ENCODE measurements at places on chromosomes 4 and X.

DNA sequence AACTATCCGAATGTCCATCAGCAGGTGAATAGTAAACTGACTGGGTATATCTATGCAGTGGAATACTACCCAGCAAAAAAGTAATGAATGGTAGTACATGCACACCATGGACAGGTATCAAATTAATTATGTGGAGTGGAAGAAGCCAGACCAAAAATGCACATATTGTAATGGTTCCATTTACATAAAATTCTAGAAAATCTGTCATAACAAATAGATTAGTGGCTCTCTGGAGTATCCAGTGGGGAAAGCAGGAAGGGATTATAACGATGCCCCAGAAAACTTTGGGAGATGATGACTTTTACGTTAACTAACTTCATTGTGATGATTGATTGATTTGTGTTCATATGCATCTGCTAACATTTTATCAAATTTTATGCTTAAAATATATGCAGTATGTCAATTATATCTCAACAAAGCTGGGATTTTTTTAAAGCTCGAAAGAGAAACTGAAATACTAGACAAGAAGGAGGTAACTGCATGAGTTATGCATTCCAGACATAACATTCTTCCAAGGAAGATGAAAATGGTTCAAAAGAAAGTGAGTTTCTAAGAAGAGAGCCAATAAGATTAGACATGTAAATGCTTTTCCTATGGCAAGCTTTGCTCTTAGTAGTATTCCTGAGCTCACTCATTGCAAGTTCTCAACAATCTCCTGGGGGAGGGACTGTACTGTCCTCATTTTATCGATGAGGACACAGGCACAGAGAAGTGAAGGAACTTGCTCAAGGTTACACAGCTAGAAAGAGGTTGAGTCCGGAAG lies 58.6 kb upstream of the MSX1 start:
- no peak for DNase-seq

DNA sequence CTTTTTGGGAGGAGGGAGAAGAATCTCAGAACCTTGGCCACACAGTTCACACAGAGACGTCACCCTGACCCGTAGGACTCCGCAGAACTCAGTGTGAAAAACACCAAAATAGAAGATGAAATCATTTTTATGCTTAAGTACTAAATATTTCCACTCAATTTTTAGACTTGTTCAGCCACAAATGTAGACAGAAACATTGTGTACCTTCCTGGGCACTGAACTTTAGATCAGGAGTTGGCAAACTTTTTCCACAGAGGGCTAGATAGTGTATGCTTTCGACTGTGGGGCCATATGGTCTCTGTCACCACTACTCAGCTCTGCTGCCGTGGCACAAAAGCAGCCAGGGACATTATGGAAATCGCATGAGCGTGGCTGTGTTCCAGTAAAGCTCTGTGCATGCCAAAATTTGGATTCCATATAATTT lies 61.8 kb upstream of the STOX2 start:
- no peak for DNase-seq

DNA sequence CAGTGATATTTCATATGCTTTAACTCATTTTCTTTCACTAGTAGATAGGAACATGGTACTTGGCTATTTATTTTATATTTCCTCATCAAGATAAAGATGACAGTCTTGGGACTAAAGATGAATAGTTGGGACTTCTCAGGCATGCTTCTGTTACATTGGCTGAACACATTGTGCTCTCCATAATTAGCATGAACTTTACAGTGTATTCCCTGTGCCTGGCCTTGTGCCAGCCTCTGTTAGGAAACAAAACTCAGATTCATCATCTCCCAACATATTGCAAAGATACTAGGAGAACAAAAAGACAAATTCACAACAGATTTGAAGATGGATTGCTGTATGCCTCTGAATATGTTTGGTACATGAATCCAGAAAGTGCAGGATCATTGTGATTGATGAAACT lies 26.4 kb downstream of the GRIA2 start:
- DNase-seq = no peak

- no peak for DNase-seq
Observed at GRCh38 chrX:150581093-150581775, 12.8 kb downstream of the MTM1 start.

GRCh38 chrX:136126872-136127406 lies 20.4 kb upstream of the FHL1 start:
- peak; percentile 15 for DNase-seq

DNA sequence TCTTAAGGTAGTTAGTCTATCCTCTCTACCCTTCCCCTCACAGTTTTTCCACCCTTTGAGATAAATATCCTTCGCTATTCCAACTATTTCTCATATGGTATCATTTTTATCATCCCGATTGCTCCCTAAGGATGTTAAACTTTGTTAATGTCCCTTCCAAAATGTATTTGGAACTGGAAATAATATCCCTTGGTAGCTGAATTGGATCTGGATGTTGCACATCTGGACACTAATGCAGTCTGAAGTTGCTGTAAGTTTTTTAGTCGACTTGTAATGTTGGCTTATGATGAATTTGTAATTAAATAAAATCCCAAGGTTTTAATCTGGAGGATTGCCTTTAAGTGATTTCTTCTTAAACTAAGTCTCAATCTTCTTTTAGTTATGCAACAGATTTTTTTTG lies 22.5 kb downstream of the XIAP start:
- DNase-seq = no peak

DNA sequence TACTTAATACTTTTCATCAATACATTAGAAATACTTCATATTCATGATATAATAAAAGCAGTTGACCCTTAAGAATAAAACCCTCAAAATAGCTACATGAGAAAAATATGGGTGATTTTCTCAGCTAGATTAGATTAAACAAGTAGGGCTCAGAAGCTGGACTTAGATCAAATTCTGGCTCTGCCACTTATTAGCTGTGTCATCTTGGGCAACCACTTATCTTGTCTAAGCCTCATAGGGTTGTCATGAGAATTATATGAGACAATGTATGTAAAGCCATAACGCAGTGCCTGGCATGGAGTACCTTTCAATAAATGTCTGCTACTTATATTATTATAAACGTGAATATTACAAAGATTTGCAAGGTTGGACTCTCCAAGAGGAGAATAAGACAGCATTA lies 84.3 kb upstream of the PGRMC2 start:
- DNase-seq = no peak

GRCh38 chr4:14835288-14835687 lies 167.0 kb upstream of the CPEB2 start:
- DNase-seq = no peak

DNA sequence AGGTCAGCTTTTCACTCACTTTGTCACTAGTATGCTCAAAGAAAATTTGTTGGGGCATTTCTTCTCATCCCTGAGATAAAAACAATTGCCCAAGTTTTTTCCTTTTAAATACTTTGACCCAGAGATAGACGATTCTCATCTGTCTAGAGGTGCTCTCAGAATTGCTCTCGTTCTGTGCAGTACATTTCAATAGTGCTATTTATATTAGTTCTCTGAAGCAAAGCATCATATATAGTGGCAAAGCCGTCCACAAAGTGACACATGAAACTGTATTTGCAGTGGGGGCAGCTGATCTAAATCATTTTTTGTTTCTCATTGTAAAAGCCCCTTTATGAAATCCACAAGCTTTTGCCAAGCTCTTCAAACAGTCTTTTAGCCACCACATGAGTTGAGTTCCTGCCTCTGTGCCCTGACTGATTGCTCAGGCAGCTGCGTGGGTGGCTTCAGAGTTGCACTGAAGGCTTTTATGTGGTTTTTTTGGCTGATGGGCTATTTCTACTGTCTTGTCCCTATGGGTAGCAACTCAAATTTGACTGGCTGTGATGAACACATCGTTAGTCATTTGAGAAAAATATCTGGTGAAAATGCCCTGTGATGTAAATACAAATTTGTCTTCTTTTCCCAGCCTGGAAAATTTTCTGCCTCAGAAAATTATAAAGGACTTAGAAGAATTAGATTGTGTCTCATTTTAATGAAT lies 119.1 kb upstream of the OTUD4 start:
- DNase-seq = peak; percentile 30

GRCh38 chrX:276581-277201 lies 4.5 kb upstream of the PLCXD1 start:
- no peak for DNase-seq

DNA sequence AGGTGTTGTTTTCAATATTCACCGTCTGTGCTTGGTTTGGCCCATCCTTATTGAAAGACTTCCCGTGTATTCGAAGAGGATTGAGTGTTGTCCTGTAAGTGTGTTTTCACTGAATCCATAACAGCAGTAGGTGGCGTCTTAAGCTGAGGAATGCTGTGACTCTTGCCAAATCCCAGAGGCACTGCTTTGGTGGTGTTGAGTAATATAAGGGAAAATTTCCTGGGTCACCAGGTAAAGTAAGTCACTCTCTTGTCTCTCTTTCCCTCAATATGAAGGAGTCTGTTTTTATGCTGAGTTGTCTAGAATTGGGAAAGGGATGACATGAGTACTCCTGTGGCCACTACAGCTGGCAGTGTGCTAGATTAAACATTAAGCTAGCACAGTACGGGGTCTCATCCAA lies 146.7 kb upstream of the ZXDB start:
- DNase-seq = no peak

DNA sequence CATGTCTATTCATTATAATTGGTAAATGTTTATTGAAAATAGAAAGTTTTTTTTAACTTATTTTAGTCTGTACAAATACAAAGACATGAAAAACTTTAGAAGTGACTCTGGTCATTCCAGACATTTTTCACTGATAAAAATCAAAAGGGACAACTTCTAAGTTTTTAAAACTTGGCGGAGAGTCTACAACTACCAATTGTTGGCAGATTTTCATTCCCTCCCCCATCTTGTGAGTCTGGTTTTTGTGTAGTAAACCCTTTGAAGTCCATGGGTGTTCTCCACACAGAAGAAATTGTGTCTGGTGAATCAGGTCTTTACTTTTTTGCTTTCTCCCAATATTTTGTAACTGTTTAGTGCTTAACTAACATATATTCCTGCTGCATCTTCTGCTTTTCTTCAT lies 336.5 kb downstream of the PDGFC start:
- DNase-seq = no peak

- no peak for DNase-seq
Observed at GRCh38 chr4:7392438-7393421, 42.0 kb downstream of the PSAPL1 start.

DNA sequence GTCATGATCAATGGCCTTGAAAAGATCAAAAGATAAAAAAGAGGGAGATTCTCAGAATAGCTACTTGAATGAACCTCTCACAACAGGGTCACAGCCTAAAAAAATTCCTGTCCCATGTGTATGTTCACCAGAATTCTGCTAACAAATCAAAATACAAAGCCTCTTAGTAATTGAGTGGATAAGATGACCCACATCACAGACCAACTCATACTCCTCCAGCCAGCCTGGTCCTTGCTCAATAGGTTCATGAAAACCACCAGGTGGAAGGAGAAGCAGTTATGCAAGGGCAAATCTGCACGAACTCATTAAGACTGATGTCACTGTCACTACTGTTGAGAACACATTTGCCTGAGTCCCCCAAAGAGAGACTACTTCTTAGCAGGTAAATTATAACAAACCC lies 21.5 kb downstream of the WDFY3 start:
- peak; percentile 28 for DNase-seq

- peak; percentile 30 for DNase-seq
Observed at GRCh38 chr4:186669159-186669731, 54.4 kb downstream of the FAT1 start.

- DNase-seq = no peak
Observed at GRCh38 chr4:27145597-27145996, 285.0 kb downstream of the STIM2 start.

DNA sequence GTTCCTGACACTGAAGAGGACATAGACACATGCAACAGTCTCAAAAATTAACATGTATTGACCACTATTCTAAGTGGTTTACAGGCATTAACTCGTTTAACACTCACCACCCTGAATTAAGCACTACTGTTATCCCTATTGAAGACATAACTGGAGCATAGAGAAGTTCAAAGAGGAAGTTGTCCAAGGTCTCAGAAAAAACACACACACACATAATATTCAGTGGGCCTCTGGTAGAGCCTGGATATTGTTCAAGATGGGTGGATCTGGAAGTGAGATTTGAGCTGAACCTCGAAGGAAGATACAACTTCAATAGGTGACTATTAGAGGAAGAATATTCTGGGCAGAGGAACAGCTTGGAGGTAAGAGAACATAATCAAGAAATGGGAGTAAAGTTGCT lies 334.9 kb downstream of the HNRNPD start:
- peak; percentile 29 for DNase-seq

- no peak for DNase-seq
Observed at GRCh38 chrX:15737190-15737958, 696 bp upstream of the CA5B start.

- no peak for DNase-seq
Observed at GRCh38 chr4:75172551-75172950, 239.6 kb downstream of the PARM1 start.

GRCh38 chrX:115522952-115523351 lies 38.0 kb upstream of the PLS3 start:
- no peak for DNase-seq

DNA sequence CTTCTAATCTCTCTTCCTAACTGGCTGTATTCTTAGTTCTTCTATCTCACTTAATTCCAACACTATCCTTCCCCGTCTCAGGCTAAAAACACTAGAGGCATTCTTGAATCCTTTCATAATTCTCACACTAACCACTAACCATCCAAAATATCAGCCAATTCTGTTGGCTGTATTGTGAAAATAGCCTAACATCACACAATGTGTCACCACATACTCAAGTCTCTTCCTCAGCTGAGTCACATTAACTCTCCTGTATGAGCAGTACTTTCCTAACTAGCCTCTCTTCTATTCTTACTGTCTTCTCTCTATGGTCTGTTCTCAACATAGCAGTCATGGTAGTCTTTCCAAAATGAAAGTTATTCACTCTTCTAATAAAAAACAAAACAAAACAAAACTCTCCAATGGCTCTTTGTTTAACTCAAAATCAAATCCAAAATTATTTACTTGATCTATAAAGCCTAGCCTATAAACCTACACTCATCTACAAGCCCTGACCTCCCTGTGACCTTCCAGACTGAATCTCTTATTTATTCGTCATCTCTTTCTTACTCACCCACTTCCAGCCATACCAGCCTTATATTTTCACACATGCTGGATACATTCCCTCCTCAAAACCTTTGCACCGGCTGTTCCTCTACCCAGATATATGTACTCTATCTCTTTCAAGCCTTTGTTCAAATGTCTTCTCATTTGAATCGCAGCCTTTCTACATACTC lies 445.9 kb downstream of the TLL1 start:
- peak; percentile 19 for DNase-seq

DNA sequence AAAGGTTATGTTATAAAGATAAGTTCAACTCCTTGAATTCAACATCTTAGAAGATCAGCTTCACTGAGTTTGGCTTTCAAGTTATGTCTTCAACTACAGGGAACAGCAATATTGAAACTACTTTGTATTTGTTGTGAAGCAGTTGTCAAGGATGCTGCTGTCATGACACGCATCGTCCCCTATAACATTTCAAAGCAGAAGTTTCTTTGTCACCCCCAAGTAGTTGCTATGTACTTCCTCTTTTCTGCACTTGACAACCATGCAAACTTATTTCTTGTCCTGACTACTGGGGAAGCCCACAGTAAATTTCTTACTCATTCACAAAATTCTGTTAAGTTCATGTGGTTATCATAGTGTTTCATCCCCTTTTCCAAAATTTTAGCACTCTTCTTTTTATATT lies 14.3 kb downstream of the ANTXR2 start:
- peak; percentile 98 for DNase-seq

- no peak for DNase-seq
Observed at GRCh38 chr4:95077864-95078263, 320.1 kb downstream of the BMPR1B start.

All from MV-4-11 (cell line).